ENCODE measurements at places on chromosomes 6 and 20.

- DNase-seq, result no peak
These were observed 223.0 kb upstream of the ARID1B start for GRCh38 chr6:156554160-156554559.

GRCh38 chr6:27605401-27606342, 132.8 kb upstream of the ZNF184 start:
- no peak for DNase-seq

- no peak for DNase-seq
These were observed 22.6 kb downstream of the CST4 start for GRCh38 chr20:23666189-23666588.

GRCh38 chr20:9523636-9524035, 9.2 kb downstream of the LAMP5 start:
- DNase-seq, result no peak

DNA sequence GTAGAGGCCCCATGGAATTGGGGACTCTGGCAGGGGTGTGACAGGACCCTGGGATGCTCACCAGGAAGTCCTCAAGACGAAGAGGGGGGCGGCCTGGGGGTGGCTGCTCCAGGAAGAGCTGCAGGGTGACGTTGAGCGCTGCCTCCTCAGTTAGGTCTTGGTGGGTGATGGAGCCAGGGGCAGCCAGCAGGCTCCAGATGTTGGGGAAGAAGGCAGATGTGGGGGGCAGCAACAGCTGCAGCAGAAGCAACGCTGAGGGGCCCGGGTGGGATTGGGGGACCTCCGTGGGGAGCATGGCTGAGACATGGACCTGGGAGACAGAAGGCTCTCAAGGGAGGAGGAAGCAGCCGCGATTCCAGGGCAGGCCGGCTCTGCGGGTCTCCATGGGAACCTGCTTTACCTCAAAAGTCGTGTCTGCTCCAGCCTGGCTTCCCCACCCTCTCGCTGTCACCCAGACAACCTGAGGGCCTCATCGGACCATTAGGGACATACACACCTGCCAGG, 591 bp downstream of the VWA7 start:
- no peak for DNase-seq

GRCh38 chr6:71292001-71292400, 3.4 kb downstream of the OGFRL1 start:
- no peak for DNase-seq

GRCh38 chr6:49326347-49326746, 136.7 kb downstream of the MMUT start:
- no peak for DNase-seq

- DNase-seq, result no peak
These were observed 1.6 kb downstream of the ZMYND8 start for GRCh38 chr20:47354714-47355488.
